ENCODE measurements at places on chromosomes 7 and 10.

- no peak for DNase-seq
These were observed 161.1 kb upstream of the FRMD4A start for GRCh38 chr10:14491811-14492210.

DNA sequence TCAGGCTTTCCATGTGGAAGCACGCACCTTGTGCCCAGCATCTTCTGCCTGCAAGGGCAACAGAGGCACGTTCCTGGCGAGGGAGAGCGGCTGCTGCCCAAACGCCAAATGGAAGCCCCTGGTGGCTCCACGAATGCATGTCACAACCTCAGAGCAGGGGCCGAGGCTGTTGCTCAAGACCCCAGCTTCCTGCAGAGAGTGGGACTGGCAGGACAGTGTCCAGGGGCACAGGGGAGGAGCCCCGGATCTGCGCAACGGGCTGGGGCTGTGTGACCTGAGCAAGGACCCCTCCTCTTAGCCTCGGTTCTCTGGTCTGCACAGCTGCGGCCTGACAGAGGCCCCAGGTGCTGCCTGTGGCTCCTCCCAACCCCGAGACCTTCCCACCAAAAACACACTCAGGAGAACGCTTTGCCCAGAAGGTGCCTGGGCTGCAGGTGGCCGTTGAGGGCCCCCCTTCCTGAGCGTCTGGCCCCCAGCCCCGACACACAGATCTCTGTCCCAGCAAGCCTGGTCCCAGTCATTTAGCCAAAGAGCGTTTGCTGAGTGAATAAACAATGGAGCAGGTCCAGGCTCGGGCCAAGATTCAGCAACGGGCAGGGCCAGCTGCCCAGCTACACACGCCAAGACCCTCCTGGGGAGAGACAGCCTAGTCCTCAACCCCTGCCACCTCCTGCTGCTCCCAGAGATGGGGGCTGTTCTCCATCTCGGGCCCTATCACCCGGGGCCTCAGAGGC, 1.2 kb downstream of the MICALL2 start:
- DNase-seq = no peak

- no peak for DNase-seq
These were observed 103.9 kb upstream of the LRRC4 start for GRCh38 chr7:128135159-128135514.

GRCh38 chr10:130606001-130606405, 469.8 kb downstream of the GLRX3 start:
- no peak for DNase-seq

- no peak for DNase-seq
These were observed 14.9 kb upstream of the ADCK2 start for GRCh38 chr7:140657891-140658290.
